Pancreas (tissue), 10 donors: ENCODE measurements at places on chromosomes 4 and X. TPM values are rescaled to one million over a fixed set of nuclear protein-coding genes. Genes with fewer than 3 reads are reported as not detected.

DNA sequence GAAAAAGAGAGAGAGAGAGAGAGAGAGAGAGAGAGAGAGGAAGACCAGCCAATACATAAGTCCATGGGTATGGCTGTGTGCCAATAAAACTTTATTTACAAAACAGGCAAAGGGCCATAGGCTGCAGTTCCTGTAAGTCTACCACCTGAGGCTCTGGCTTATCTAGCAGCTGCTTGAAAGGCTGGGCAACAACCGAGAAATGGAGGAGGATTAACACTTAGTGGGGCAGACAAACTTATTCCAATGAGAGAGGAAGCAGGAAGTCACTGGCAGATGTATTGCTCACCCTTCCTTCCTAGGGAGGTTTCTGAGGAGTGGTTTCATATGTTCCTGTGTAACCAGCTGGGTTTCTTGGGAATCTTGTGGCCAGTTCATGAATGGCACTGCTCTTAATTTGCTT lies 4.7 kb upstream of the GPR143 start:
- H3K4me3 ChIP-seq = no peak overlapping the region
- no peak for DNase-seq
- no peak overlapping the region for H3K27ac ChIP-seq
- H3K4me1 ChIP-seq = no peaks in the 10 kb centered on the region
- no peaks in the 10 kb centered on the region for H3K36me3 ChIP-seq

DNA sequence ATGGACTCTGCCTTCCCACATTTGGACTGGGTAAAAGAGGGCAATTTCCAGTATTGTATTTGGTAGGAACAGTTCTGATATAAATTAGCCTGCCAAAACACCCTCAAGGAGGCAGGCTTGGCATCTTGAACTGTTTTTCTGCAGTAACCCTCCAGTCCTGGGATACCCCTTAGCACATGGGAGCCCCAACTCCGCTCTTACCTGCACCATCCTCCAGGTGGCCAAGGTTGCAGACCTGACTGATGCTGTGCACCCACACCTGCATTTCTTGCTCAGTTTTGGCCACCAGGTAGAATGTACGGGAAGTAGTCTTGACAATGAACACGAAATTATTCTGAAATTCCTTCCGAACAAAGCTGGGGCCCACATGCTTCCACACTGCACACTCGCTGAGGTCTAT lies 35.1 kb downstream of the GAB3 start:
- H3K27me3 ChIP-seq = no peaks in the 10 kb centered on the region
- no peaks in the 10 kb centered on the region for H3K36me3 ChIP-seq
- DNase-seq = no peak
- H3K4me3 ChIP-seq = no peak overlapping the region
- no peaks in the 10 kb centered on the region for H3K4me1 ChIP-seq
- no peak overlapping the region for H3K27ac ChIP-seq

DNA sequence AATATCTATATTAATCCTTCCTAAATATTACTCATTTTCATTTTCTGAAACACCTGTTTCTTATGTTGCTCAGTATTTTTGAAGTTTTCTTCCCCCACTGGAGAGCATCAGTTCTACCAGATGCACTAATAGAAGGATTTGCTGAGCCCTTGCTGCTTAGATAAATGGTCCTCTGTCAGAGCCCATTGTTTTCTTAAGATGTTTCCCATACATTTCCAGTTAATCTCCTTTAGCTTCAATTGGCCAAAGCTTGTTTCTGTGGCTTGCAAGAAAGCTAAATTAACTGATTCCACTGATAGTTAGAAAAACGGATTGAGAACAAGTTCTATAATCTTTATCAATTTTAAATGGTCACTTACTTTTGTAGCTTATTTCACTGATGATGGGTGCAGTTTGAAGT lies 1425.5 kb downstream of the PCDH18 start:
- no peaks in the 10 kb centered on the region for H3K27me3 ChIP-seq
- no peak overlapping the region for H3K27ac ChIP-seq
- no peak for DNase-seq
- H3K36me3 ChIP-seq = no peaks in the 10 kb centered on the region
- H3K4me3 ChIP-seq = no peak overlapping the region
- no peaks in the 10 kb centered on the region for H3K4me1 ChIP-seq

GRCh38 chr4:183397741-183398297 lies 46.6 kb upstream of the CDKN2AIP start:
- DNase-seq = no peak
- no peaks in the 10 kb centered on the region for H3K36me3 ChIP-seq
- H3K4me3 ChIP-seq = no peak overlapping the region

DNA sequence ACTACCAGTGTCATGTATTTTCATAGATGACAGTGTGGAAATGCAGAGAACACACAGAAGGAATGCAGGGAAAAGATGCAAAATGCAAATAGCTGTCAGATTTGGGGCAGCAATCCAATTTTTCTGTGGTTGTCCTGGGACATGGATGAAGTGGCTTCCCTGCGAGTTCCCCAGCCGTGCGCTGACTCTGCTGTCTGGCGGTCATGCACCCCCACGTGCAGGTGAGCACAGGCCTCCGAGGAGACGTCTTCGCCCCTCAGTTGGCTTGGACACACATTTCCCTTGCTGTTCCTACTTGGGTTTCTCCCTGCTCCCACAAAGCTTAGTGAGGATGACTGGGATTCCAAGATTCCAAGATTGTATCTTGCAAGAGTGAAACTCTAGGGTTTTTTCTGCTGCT lies 24.4 kb downstream of the BLOC1S4 start:
- H3K27me3 ChIP-seq = no peaks in the 10 kb centered on the region
- no peaks in the 10 kb centered on the region for H3K36me3 ChIP-seq
- H3K4me1 ChIP-seq = no peaks in the 10 kb centered on the region
- H3K27ac ChIP-seq = no peak overlapping the region
- DNase-seq = no peak

DNA sequence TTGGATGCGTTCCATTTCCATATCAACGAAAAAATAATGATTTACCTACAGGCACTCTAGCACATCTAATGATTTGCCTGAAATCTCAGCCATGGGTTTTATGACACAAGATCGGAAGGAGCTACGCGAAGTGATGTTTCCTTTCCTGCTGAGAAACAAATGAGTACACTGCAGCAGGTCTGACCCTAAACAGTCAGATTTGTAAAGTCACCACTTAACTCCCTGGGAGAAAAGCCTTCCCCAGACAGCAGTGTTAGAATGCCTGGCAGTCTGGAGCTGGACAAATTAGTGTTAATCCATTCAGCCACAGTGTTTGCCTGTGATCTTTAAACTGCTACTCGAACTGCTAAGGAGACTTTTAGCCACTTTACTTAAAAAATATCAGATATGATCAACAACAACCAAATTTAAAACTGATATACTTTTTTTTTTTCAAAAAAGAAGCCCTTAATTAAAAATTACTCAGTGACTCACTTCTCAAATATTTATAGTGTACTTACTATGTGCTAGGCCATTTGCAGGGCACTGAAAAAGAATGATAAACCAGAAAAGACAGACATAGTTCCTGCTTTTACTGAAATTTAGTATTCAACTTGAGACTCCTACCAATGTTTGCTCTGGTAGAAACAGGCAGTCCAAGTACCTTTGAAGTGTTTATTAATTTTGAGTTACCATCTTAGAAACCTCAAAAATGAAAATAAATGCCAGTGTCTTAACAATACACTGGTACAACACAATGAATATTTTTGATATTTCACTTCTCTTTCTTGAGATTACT lies 104.5 kb downstream of the SHISA3 start:
- H3K27ac ChIP-seq = no peak overlapping the region
- DNase-seq = no peak
- no peaks in the 10 kb centered on the region for H3K4me1 ChIP-seq
- H3K36me3 ChIP-seq = no peaks in the 10 kb centered on the region
- H3K27me3 ChIP-seq = no peaks in the 10 kb centered on the region

COL25A1 gene
- total RNA-seq = 0.46 TPM
